Cortex of kidney (tissue), 1 donor: ENCODE measurements at places on chromosomes 7 and 10.

DNA sequence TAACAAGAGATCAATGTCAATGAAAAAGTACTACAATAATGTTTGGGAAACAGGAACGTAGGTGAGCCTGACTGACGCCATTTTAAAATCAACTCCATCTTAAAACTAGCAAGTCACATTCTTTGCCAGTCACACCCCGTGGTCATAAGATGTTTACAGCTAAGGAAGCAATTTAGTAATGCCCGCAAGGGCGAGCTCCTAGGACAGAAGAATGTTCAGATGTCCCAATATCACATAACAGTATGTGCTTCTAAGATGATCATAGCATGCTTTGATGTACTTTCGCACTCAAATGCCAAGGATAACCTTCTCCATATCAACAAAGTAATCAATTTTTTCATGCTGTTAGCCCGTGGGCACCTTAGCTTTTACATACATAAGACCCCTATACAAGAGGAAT is 113.8 kb upstream of the EGFR start:
- no peak for DNase-seq

DNA sequence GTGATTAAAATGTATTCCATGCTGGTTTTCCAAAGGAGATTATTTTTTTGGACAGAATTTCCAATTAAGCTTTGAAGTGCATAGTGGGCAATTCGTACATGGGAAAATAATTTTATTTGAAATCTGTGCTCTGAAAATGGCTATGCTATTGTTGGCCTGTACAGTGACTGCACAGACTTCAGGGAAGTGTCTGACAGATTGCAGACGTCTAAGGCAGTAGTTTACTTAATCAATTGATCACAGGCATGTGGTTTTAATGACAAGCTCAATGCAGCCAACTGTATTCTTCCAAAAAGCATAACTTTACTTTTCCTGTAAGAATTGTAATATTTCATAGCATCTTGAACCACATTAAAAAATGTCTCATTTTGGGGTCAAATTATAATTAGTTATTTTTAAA is 102.0 kb downstream of the SEMA3C start:
- DNase-seq = no peak

GRCh38 chr7:146701166-146701565 is 584.6 kb downstream of the CNTNAP2 start:
- no peak for DNase-seq

DNA sequence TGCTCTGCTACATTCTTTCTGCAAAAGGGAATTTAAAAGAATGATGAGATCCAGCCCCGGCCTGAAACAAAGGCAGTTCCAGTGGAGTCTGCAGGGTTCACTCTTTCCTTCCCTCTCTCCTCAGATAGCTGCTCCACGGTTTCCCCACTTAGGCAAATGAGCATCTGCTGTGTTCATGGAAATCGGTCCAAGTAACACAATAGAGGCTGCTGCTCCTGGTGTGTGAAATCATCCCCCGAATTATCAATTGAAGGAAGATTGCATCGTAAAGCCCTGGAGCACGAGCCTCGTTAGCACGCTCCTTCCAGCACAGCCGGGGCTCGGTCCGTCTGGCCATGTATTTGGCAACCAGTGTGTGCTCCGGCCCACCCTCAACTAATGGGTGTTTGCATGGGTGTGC is 108.3 kb upstream of the DPP6 start:
- no peak for DNase-seq

- no peak for DNase-seq
These were observed 3.8 kb upstream of the CLDN3 start for GRCh38 chr7:73773700-73774517.

GRCh38 chr7:121479466-121479865 is 83.4 kb upstream of the FAM3C start:
- DNase-seq = no peak

DNA sequence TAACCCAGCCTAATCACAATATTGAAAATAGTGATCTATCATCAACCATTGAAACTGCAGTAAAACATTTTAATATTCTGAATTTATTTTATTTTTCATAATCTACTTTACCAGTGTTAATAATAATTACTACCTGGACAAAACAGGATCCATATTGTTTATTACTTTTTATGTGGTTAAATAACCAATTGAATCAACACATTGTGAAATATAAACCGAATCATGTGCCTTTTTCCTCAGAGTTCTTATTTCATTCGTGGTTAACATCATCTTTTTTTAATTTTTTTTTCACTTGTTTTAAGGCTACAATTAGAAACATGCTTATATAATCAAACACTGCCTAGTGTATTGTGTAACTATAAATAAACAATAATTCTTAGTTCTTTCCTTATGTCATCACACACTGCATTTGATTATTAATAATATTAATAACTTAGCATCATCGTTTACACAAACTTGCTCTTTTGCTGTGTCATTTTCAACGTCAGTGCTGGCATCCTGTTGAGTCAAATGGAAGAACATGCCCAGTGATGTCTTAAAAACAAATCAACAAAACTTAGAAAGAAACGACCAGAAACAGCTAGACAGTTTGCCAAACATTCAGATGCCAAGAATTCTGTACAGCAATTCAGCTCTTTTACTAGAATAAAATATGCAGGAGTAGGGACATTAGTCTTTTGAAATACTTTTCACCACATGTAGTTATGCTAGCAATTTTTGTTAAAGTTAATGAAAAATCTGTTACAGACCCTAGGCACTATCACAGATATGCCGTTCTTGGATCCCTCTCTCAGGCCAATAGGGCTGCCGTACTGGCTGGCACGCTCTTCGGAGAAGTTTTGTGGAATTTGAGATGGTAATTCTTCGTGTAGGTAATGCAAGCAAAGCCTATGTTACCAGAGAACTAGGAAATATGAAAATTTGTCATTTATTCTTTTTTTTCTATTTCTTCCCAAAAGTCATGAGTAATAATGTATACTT is 330.4 kb upstream of the SEMA3A start:
- no peak for DNase-seq

DNA sequence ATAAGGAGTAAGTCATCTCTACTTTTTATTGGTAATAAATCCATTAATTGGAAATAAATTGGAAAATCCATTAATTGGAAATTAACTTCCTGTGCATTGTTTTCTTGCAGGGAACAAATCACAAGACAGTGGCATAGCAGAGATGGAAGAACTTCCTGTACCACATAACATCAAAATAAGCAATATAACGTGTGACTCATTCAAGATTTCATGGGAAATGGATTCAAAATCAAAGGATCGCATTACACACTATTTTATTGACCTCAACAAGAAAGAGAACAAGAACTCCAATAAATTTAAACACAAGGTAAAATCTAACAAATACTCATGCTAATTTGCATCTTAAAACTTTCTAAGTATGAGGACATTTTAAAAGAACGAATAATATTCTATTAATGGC is 57.8 kb downstream of the PHYHIPL start:
- DNase-seq = no peak

DNA sequence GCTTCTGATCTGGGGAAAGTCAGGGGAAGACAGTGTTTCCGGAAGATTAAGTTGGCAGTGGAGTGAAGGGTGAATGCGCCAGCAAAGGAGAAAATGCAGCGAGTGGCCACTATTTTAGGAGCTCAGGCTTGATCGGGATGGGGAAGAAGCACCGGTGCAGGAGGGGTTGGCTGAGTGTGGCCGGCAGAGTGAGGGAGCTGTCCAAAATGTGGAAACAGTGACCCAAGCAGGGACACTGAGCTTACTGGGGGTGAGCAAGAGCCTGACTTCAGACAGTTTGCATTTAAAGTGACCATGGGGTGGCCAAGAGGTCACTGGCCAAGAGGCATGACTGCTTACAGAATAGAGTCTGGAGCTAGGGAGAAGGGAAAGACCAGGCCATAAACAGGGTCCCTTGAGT is 79.3 kb downstream of the GOLGA7B start:
- DNase-seq = no peak

GRCh38 chr10:84588426-84588825 is 260.0 kb downstream of the CCSER2 start:
- no peak for DNase-seq

GRCh38 chr7:98034081-98035035 is 44.4 kb upstream of the OCM2 start:
- DNase-seq = no peak

GRCh38 chr7:135853499-135853898 is 104.9 kb upstream of the FAM180A start:
- no peak for DNase-seq

DNA sequence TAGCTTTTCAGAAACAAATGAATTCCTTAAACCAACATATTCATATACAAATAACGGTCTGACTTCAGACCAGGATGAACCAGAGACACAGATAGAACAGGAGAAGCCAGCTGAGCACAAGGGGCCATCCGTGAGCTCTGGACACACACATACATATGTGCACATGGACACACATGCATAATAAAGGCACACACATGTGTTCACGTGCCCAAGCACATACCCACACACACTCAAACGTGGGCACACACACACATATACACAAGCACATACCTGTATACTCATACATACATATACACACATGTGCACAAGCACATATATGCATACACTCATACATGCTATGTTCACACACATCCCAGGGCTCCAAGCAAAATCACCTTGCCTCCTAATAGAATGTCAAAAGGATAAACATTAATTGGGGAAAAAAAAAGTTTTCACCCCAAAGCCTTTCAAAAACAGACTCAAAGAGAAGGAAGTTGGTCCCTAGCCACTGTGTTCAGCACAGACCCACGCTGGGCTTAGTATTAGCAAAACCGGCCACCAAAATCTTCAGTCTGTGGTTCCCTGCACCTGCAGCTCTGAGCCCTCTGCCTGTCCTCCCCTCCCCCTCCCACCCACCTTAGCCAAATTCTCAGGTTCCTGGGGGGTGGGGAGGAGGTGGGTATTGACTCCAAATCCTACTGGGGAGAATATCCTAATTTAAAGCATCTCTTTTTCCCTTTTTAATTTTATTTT is 100.4 kb upstream of the MACROH2A2 start:
- no peak for DNase-seq

DNA sequence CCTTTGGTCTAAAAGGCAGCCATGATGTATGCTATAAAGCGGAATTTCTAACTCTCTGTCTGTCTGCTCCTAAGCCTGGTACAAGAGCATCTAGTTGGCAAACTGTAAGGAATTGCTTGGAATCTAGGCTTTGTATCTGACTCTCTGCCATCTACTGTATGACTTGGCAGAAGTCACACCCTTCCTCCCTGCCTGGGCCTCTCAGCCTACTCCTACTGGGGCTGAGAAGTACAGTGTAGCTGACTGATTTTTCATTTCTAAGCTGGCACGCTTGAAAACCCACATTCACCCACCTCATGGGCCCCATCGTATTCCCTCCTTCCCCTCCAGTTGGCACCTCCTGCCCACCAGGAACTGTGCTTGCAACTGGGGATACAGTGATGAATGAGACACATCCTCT is 435.2 kb downstream of the PLXNA4 start:
- DNase-seq = no peak

DNA sequence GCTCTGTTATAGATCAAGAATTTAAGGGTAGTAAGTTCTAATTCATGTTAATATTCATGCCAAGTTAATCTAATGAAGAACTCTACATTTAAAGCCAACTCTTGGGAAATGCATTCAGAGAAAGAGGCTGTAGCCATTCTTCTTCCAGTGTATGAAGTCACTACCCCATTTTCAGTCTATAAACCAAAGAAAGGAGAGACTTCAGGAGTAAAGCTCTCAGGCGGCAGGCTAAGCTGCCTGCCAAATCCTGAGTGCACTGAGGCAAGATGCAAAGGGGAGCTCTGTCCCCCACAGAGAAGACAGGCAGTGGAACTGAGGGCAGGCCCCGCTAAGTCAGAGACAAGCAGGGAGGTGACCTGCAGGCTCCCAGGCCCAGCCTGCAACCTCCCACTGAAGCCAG is 41.5 kb downstream of the SLIT1 start:
- no peak for DNase-seq

- DNase-seq = no peak
These were observed 2.8 kb downstream of the AGAP3 start for GRCh38 chr7:151088856-151089699.

- DNase-seq = no peak
These were observed 78.3 kb downstream of the SLC25A40 start for GRCh38 chr7:87797798-87798403.

GRCh38 chr7:96901822-96902445 is 103.4 kb upstream of the DLX6 start:
- no peak for DNase-seq
